LHCN-M2 (cell line): ENCODE measurements at places on chromosomes 16 and 17. TPM values are rescaled to one million over a fixed set of nuclear protein-coding genes. Genes with fewer than 3 reads are reported as not detected.

DNA sequence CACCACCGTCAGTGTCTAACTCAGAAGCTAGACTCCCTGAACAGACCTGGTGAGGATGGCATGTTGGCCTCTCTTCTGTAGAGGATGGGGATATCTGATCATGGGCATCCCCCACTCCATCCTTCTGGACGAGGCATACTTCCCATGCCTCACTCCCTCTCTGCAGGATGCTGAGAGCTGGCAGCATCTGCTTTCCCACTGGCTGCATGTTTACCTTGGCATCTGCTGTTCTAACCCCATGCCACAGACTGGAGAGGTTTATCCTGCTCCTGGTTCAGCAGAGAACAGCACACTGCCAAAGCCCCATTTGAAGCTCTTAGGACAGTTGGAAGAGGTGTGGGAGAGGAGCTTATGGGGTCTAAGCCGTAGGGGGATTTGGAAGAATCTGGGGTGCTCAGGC is 46.0 kb downstream of the YPEL2 start:
- peak; percentile 65 for DNase-seq

DNA sequence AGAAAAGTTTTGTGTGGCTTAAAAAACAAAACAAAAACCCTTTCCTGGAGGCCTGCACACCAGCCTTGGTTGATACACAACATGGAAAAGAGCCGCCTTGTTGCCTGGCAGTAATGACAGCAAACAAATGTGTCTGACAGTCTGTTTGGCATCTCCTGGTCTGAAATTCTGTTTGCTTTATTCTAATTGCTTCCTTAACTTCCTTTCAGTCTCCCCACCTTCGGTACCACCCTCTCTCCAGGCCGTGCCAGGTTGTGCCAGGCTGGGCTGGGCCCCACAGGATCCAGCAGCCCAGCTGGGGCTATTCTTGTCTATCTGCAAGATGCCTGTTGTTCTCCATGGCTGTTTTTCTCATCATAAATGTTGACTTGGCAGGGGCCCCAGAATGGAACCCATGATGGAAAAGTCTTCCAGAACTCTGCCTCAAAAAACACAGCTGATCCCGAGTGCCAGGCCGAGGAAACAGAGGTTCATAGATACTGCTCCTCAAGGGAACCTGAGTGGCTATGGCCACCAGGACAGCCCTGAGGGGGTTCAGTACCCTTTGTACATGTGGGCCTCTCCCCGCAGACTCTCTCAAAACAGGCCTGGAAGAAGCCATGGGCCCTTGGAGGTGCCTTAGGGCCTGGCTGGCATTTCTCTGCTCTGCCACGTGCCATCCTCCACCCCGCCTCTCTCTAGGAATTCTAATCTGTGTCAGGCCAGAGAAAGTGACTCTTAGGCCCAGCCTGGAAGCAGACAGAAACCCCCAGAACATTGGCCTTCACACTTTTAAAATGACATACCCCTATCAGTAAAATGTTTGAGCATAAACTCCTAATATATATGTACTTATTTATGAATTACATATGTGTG is 50.5 kb downstream of the YPEL2 start:
- no peak for DNase-seq

DNA sequence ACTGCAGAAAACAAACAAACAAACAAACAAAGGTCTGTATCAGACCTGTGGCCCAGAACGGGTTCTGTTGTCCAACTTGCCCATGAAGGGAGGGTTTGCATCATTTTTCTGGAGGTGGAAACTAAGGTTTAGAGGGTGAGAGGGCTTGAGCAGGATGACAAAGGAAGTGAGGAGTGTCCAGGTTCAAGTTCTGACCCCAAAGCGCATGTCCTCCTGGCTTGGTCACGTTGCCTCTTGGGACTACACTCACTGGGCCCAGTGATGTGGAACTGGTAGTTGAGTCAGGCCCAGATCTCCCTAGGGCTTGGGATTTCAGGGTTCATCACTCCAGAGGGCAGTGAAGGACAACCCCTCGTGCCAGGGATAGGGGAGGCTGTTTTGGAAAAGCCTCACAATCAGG is 1.8 kb downstream of the SREBF1 start:
- DNase-seq, result no peak

- DNase-seq, result peak; percentile 91
These were observed 313.2 kb upstream of the KCNJ16 start for GRCh38 chr17:69761767-69762321.

GRCh38 chr16:21324267-21324666 is 46.2 kb upstream of the CRYM start:
- no peak for DNase-seq

- no peak for DNase-seq
These were observed 25.6 kb upstream of the CACNG1 start for GRCh38 chr17:67018471-67019434.

GRCh38 chr17:55601874-55602364 is 90.7 kb upstream of the SMIM36 start:
- DNase-seq, result peak; percentile 57

DNA sequence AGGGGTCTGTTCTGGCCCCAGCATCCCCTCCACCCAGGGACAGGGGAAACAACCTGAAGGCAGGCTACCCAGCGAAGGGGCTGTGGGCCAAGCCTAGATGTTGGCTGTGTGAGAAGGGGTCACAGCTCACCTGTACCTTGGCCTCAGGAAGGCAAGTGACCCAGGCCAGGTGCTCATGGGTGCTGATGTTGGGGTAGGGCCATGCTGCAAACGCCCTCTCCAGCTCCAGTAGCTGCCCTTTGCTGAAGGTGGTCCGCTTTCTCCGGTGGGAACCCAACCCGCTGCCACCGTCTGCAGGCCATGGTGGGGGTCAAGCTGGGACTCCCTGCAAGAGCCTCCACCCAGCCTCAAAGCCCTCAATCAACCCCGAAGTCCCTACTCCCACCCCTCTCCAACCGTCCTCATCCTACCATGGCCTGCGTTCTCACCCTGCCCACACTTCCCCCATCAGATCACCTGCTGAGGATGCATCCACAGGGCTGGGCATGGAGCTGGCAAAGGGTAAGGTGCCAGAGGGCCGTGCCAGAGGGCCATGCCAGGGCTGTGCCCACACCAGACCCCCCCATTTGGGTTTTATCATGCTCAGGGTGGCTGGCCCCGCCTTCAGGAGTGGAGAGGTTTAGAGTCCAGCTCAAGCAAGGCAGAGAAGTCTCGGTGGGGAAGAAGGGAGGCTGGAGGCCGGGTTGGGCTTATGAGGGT is at the start of gene SEBOX:
SEBOX (minus strand) TSS at position 535 of the 699 bp plus-strand sequence; CDS start at position 487, 48 bp downstream.
- DNase-seq, result no peak

DNA sequence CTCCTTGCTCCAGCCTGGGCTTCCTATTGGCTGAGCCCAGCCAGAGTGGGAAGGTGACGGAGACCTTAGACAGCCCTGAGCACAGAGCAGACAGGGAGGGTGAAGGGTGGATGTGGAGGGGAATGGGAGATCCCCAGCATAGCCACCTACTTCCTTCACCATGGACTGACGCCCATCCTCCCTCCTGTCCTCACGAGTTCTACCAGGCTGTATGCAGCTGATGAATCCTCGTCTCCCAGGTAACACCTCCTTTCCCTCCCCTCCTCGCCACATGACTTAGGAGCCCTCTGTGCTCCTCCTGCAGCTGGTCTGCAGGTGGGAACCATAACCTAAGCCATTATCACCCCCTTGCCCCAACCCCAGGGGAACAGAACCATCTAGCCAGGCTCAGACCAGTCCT is 9.0 kb upstream of the CRHR1 start:
- no peak for DNase-seq

The MMD gene
- total RNA-seq, result 17.5 and 17.7 TPM in 2 replicates

The TMEM220 gene
- 2.4 and 4.8 TPM in 2 replicates for total RNA-seq

The TBC1D3 gene
- not detected in 2 replicates for total RNA-seq

DNA sequence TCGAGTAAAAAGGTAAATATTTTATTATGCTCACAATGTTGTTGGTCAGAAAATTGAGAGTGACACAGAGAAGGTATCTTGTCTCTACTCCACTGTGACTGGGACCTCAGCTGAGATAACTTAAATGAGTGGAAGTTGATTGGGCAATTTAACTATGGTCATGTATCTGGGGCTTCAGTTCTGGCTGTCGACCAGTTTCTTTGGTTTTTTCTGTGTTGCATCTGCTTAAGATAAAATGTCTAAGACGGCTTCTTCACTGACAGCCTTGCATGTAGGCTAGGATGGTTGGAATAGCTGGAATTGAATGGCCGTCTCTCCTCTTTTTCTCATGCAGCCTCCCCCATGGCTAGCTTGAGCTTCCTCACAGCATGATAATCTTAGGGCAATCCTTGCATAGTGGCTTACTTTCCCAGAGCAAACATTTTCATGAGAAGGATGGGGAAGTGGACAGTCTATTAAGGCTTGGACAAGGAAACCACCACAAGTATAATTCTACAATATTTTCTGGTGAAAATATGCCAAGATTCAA is 433.7 kb downstream of the KIF2B start:
- no peak for DNase-seq

DNA sequence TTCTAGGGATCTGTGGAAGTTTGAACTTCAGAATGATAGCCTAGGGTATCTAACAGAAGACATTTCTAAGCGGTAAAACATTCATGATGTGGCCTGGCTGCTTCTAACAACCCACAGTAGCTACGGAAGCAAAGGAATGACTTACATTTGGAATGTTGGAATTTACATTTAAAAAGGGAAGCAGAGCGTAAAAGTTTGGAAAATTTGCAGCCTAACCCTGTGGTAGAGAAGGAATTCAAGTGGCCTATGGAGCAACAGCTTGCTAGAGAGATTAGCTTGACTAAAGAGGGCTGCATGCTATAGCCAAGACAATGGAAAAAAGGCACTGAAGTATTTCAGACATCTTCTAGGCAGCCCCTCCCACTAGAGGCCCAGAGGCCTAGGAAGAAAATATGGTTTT is 50.1 kb downstream of the HNF1B start:
- no peak for DNase-seq

The DOC2A gene
- total RNA-seq, result not detected in 2 replicates

The GCGR gene
- not detected in 2 replicates for total RNA-seq

The KRTAP9-3 gene
- not detected in 2 replicates for total RNA-seq

DNA sequence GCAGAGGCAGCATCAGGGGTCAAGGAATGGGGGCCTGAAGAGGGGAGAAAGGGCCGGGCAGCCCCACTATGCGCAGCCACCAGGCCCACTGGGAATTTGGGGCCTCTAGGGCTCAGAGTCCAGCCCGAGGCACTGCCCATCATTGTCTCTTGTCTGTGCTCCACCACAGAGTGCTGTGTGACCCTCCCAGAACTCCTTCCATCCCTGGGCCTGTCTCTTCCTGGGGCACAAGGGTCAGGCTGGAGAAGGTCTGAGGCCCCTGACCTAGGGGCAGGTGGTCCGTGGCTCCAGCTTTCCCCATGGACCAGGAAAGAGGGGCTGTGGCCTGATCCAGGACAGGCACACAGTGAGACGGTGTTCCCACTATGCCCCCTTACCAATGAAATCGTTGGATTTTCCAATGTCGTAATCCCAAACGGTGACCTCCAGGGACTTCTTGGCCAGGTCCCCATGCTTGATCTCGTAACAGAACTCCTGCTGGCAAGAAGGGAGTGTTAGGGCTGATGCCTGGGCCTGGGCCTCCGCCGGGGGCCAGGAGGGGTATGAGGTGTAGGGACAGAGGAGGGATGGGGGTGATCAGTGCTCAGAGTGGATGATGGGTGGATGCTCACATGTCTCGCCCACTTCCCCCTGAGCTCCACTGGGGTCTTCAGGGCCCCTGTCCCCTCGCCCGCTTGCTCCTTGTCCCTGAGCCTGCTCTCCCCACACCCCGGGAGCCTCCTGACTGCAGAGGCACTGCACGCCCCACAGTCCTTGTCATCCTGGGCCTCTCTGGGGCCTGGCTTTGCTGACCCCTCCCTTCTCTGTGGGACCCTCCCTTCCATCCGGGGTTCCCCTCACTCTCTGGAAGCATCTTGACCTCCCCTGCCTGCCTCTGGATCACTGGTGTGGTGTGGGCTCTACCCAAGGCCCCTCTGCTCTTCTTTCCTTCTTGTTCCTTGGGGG is 10.7 kb downstream of the SCGB1C2 start:
- DNase-seq, result no peak

DNA sequence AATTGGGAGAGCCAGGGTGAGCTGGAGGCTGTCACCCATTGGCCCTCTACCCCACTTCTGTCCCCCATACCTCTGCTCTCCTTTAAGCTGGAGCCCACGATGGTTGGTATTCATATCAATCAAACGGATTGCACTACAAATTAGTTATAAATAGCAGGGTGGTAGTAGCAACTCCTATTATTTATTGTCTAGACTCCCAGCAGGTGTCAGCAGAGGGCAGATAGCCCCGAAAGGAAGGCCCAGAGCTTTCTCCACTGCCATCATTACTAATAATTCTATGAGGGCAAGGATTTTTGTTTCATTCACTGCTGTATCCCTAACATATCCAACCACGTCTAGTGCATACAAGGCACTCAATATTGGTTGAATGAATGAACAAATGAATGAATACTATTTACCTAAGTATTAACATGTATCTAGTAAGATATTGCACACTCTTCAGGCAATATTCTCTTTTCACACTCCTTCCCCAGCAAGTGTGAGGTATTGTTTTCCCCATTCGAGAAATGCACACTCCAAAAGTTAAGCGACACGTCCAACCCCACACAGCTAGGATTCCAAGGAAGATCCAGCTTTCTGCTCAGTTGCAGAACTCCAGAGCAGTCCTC is 6.3 kb downstream of the C17orf50 start:
- peak; percentile 44 for DNase-seq

- DNase-seq, result no peak
These were observed 133.1 kb downstream of the SDK2 start for GRCh38 chr17:73510981-73511718.

GRCh38 chr17:44522883-44523671 is 19.9 kb upstream of the GPATCH8 start:
- peak; percentile 65 for DNase-seq
